ENCODE measurements at places on chromosomes 3 and 15.

- no peaks in the 10 kb centered on the region for H3K36me3 ChIP-seq
- no peak overlapping the region for H3K27ac ChIP-seq
- no peak for DNase-seq
- H3K27me3 ChIP-seq, result peaks cover 2% of the 10 kb centered on the region
Observed at GRCh38 chr3:32278714-32279113, 40.2 kb downstream of the CMTM8 start.

GRCh38 chr3:122957707-122958689, 69.6 kb downstream of the SEMA5B start:
- H3K4me1 ChIP-seq, result no peaks in the 10 kb centered on the region
- no peak overlapping the region for H3K27ac ChIP-seq
- H3K4me3 ChIP-seq, result no peak overlapping the region
- DNase-seq, result no peak
- peaks cover 22% of the 10 kb centered on the region for H3K27me3 ChIP-seq

- no peak overlapping the region for H3K27ac ChIP-seq
- H3K36me3 ChIP-seq, result no peaks in the 10 kb centered on the region
- no peak overlapping the region for H3K4me3 ChIP-seq
- DNase-seq, result no peak
- no peaks in the 10 kb centered on the region for H3K27me3 ChIP-seq
Observed at GRCh38 chr15:100856867-100857266, 22.8 kb upstream of the ALDH1A3 start.

- no peaks in the 10 kb centered on the region for H3K36me3 ChIP-seq
- no peaks in the 10 kb centered on the region for H3K4me1 ChIP-seq
- no peak overlapping the region for H3K4me3 ChIP-seq
- H3K27me3 ChIP-seq, result peaks cover 15% of the 10 kb centered on the region
- no peak for DNase-seq
- no peak overlapping the region for H3K27ac ChIP-seq
Observed at GRCh38 chr3:170723241-170723640, 137.4 kb upstream of the SLC7A14 start.

GRCh38 chr3:72123908-72124441, 339.0 kb upstream of the PROK2 start:
- H3K36me3 ChIP-seq, result no peaks in the 10 kb centered on the region
- H3K27me3 ChIP-seq, result no peaks in the 10 kb centered on the region
- no peaks in the 10 kb centered on the region for H3K4me1 ChIP-seq
- no peak overlapping the region for H3K27ac ChIP-seq
- DNase-seq, result no peak
- no peak overlapping the region for H3K4me3 ChIP-seq
